H1 (cell line): ENCODE measurements at places on chromosomes 12 and 14.

GRCh38 chr14:98684468-98684867, 587.5 kb downstream of the BCL11B start:
- DNase-seq: no peak

DNA sequence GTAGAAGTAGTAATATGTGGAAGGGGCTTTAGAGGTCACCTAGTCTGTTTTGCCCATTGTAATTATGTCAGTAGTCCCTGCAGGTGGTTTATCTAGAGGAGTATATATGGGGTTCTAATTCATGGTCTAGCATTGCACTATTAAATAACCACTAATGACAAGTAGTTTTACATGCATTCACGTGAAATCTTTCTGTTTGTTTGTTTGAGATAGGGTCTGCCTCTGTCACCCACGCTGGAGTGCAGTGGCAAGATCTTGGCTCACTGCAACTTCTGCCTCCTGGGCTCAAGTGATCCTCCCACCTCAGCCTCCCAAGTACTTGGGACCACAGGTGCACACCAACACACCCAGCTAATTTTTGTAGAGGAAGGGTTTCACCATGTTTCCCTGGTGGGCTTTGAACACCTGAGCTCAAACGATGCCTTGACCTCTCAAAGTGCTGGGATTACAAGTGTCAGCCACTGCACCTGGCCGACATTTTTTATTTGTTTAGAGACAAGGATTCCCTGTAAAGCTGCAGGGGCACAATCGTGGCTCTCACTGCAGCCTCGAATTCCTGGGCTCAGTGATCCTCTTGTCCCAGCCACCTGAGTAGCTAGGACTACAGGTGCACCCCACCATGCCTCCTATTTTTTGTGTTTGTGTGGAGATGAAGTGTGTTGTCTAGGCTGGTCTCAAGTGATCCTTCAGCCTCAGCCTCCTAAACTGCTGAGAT, 12.0 kb upstream of the PSEN1 start:
- DNase-seq: no peak

GRCh38 chr12:79001404-79001803, 136.8 kb downstream of the SYT1 start:
- DNase-seq: no peak

DNA sequence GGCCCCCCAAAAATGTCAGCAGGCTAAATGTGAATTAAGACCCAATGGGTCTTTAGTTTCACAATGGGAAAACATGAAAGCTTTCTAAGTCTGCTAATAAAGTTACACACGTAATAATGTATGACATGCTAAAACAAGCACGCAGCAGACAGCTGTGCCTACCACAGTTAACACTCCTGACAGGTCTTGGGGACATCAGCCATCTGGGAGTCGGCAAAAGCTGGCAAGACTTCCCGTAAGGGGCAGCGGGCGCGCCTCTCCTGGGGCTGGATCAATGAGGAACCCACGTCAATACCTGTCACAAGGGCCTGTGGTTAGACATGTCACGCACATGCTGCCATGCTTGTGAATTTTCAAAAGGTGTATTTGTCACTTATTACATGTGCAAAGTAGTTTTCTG, 45.0 kb downstream of the ACTN1 start:
- no peak for DNase-seq

DNA sequence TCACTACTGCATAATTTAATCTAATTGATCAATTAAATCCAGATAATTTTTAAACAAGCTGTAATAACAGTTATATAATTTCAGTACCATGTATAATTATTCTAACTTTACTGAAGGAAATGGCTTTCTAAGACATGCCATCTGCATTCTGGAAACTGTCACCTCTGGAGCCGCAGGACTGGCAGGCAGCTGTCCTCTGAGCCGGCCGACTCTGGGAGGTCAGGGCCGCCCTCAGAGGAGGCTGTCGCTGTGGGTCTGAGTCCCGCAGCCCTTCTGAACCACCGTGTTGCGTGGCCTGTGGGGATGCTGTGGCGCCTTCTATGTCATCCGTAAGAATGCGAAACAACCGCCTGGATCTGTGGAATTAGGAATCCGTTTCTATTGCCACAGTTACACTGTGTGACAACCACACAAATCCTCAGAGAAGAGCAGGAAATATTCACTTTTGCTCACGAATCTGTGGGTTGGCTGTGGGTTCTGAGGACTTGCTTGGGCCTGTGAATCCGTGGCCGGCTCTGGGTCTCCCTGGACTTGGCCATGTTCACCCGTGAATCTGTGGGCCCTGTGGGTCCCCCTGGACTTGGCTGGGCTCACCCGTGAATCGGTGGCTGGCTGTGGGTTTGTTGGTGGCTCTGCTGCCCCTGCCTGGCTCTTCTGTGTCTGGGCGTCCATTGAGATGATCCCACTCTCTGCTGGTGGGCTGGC, 17.2 kb upstream of the GALNT9 start:
- DNase-seq: no peak

GRCh38 chr14:68753690-68754089, 39.2 kb downstream of the ZFP36L1 start:
- DNase-seq: no peak
